ENCODE measurements at places on chromosomes 2 and 18.

DNA sequence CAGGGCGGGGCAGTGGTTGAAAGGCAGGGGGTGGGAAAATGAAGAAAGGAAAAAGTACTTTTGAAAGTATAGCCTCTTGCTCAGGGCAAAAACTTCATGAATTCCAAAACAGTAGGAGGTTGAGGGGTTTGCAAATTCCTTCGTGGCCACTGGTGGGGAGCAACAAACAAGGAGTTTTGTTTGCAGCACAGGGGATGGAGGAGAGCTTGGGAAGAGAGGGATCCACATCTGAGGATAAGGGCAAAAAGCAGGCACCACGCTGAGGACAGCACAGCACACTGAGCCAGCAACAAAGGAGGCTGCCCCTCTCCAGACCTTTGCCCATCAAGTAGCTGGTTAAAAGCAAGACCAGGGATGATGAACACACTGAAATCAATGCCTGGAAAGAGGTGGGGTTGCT lies 148.9 kb downstream of the TCF4 start:
- DNase-seq: no peak

- no peak for DNase-seq
Observed at GRCh38 chr2:217666338-217666737, 336.5 kb downstream of the TNS1 start.

GRCh38 chr2:127611076-127611925 lies 34.7 kb upstream of the GPR17 start:
- DNase-seq: no peak

- DNase-seq: peak; percentile 37
Observed at GRCh38 chr18:5057386-5058348, 139.4 kb downstream of the AKAIN1 start.

DNA sequence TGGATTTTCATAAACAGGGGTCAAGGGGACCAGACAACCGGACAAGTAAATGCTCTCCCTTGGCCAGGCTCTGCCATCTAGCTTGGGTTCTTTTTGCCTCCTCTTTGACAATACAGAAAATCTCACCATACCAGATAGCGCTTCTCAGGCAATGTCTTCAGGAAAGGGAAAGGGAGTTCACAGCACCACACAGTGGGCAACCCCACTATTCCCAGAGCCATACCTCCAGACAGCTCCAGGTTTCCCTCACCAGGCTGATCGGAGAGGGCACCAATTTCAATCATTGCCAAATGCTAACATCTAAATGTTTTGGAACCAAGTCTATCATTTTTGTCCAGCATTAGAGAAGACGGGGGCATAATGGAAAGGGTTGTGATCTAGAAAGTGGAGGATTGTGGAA lies 28.1 kb downstream of the CCDC68 start:
- no peak for DNase-seq

DNA sequence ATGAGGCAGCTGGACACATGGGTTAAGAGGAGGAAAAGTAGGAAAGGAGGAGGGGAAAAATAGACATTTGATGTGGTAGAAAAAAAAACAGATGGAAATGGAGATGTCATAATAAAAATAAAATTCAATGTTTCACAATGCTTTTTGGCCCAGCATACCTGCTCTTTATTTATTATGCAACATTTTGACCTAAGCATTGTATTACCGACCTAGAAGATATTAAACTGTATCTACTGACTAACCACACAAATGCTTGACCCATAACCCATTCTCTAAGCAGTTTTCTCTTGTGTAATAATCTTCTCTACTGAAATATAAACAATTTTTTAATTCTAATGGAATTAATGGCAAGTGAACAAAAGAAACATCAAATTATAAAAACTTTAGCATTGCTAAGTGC lies 362.3 kb downstream of the FBXO15 start:
- DNase-seq: no peak

- no peak for DNase-seq
Observed at GRCh38 chr2:143935482-143935752, 584.5 kb downstream of the ZEB2 start.

GRCh38 chr18:67515942-67516538 lies 480 bp downstream of the DSEL start:
- peak; percentile 68 for DNase-seq

GRCh38 chr2:182166406-182166805 lies 180.8 kb downstream of the PPP1R1C start:
- no peak for DNase-seq

GRCh38 chr18:79575891-79576685 lies 103.5 kb upstream of the CTDP1 start:
- no peak for DNase-seq

GRCh38 chr2:207328944-207329386 lies 163.2 kb upstream of the KLF7 start:
- no peak for DNase-seq

GRCh38 chr2:127675331-127676261 lies at the start of gene LIMS2:
LIMS2 (minus strand) TSS chr2:127675530; CDS start chr2:127675024, 506 bp downstream.
- no peak for DNase-seq

DNA sequence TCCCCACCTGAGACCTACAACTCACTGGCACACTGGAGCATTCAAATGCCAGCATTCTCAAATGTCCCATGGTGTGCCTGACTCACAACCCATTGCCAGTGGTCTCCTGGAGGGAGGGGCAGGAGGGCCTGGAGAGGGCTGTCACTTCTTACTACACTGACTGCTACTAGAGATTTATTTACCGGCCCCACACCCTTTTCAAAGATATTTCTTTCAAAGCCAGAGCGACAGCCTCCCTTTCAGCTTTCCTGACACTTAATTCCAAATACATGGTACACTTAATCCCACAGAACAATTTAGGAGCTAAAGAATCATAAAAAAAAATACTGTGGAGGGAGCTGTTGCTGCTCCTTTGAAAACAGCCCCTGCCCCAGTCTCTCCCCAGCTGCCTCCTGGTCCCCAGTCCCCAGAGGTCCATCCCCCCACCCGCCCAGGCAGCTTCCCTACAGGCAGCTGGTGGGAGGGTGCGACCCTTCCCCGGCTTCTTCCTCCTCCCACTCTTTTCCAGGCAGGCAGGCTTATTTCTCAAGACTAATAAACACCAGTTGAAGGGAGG lies 129.1 kb upstream of the SMAD2 start:
- no peak for DNase-seq

- peak; percentile 76 for DNase-seq
Observed at GRCh38 chr2:72951303-72952095, 34.2 kb downstream of the EMX1 start.

- no peak for DNase-seq
Observed at GRCh38 chr2:241310917-241311566, 4.4 kb downstream of the HDLBP start.

GRCh38 chr2:74515271-74515980 lies 1.2 kb downstream of the TLX2 start:
- DNase-seq: no peak

DNA sequence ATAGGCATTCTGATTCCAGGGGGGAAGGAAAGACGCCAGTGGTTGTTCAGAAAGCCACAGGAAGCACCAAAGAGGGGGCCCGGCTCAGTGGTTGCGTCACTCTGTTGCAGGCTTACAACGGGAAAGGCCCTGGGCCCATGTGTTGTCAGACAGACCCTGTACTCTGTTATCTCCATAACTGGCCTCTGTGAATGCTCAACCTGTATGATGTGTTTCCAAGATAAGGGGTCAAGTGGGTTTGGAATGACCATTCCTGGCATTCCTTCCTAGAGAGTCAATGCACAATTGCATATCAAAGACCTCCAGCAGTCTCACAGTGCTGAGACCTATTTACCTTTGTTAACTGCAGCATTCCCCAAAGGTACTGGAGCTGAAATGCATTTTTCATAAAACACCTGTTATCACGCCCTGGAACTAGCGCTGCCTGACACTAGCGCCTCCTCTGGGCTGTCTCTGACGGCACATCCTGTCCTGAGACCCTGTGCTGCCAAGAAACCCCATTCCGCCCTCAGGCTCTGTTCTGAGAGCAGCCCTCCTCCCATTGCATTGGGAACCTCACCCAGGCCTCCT lies 13.2 kb upstream of the LRRFIP1 start:
- DNase-seq: no peak
